Ureter (tissue), 1 donor: ENCODE measurements at places on chromosomes 1 and 21. TPM values are rescaled to one million over a fixed set of nuclear protein-coding genes. Genes with fewer than 3 reads are reported as not detected.

The CFAP74 gene
- 0.83 TPM for total RNA-seq

DNA sequence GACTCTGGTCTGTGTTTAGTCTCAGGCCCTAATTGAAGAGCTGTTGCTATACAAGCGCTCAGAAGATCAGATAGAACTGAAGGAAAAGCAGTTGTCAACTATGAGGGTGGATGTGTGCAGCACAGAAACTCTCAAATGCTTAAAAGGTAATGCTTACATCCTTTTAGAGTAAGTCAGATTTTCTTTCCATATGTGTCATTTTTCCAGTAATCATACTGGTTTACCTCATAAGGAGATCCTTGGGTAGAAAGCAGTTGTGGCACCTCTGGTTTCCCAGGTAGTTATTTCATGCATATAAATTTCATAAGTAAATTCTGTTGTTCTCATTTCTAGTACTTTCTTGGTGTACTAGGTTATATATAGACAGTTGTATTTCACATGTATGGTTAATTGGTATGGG, 43.0 kb upstream of the TARS2 start:
- DNase-seq = no peak

DNA sequence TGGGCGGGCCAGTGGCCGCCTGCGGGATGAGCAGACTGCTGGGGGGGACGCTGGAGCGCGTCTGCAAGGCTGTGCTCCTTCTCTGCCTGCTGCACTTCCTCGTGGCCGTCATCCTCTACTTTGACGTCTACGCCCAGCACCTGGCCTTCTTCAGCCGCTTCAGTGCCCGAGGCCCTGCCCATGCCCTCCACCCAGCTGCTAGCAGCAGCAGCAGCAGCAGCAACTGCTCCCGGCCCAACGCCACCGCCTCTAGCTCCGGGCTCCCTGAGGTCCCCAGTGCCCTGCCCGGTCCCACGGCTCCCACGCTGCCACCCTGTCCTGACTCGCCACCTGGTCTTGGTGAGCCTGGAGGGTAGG, 2.1 kb downstream of the B4GALT2 start:
- DNase-seq = peak; percentile 44

DNA sequence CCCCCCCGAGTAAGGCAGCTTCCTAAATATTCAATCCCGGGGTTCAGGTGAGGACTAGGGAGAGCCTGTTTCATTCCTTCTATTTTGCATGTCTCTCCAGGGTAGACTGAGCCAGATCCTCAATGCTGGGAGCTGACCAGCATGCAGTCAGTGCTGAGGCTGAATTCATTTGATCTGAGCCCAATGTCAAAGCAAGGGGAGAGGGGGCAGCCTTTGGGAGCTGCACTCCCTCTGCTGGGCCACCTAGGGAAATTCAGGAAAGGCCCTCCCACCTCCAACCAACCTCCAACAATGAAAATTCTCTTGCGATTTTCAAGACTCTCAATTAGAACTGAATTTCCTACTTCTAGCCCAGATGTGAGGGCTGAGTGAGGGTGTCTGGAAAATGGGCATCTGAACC, 371.2 kb downstream of the NPHP4 start:
- DNase-seq = no peak

The GCSAML gene
- 0.91 TPM for total RNA-seq

The SLAMF9 gene
- not detected for total RNA-seq

GRCh38 chr1:198185759-198186158, 29.0 kb downstream of the NEK7 start:
- no peak for DNase-seq

DNA sequence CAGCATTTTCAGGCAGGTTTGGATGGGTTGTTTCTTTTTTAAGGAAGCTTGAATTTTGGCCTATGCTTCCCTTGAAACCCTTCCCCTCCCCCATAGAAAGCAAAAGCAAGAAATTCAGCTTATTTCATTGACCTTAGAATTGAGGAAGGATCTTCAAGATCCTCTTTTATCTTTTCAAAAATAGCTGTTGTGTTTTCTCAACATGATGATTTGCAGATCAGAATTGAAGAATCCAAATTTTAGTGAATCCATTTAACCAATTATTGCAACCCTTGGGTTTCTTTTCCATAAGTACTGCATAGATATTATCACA, 73.7 kb downstream of the LRRC8C start:
- no peak for DNase-seq

The ADAMTS5 gene
- 10.3 TPM for total RNA-seq

GRCh38 chr1:15115542-15116330, 37.8 kb upstream of the TMEM51 start:
- no peak for DNase-seq

The GBP4 gene
- total RNA-seq = 13.6 TPM

DNA sequence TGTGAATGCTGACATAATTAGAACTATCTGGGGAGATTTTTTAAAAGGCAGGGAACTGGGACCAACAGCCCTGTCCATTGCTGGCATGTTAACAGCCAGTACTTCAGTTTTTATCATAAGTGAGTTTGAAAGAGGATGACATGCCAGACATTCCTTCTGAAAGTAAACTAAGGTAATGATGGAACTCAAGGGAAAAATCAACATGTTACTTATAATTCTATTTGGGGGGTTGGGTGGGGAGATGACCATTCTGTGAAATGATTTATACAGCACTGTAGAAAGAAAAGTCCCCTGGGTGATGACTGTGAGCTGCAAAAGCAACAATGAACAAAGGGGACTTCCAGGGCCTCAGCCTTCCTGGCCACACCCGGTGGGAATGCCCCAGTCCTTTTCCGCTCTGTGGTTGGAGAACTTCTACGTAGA, 5.4 kb upstream of the LAMC2 start:
- no peak for DNase-seq

DNA sequence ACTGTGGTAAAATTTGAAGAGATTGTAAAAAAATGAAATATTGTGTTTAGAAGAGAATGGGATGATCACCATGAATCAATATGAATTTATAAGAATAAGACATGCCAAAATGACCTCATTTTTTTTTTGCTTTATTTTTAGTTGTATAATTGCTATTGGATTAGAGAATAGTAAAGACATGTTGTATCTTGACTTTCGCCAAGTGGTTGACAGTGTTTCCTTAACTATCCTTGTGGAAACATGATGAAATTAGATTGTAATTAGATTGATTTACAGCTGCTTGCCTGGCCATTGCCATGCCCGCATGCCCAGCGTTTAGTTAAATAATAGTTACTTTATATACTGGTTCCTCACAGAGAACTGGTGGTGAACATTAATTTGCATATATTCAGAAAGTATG, 154.9 kb downstream of the MAGI3 start:
- no peak for DNase-seq

GRCh38 chr1:229672246-229672645, 46.2 kb downstream of the URB2 start:
- no peak for DNase-seq
